GM10248 (cell line): ENCODE measurements at places on chromosomes 16 and 17.

- DNase-seq: no peak
These were observed 34.0 kb downstream of the CIBAR2 start for GRCh38 chr16:85078226-85078625.

GRCh38 chr16:88883117-88883895, 16.8 kb upstream of the PABPN1L start:
- DNase-seq: no peak

- no peak for DNase-seq
These were observed 24.7 kb downstream of the NGFR start for GRCh38 chr17:49519781-49520180.

DNA sequence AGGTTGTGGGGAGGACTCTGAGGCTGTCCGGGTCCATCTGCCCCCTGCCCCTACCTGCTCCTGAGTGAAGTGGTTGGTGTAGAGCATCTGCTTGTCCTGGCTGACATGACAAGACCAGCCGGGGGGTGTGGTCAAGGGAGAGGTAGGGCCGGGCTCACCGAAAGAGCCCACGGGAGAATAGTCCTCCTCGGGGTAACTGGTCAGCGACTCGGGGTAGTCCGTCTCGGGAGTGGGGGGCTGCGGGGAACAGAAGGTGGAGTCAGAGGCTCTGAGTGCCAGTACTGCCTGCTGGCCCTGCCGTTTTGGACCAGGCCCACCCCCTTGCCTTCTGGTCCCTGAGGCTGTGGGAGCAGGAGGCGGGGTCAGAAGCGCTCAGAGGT, 27.8 kb downstream of the ARHGAP27 start:
- DNase-seq: no peak

GRCh38 chr17:79797492-79798298, 818 bp upstream of the CBX8 start:
- DNase-seq: no peak

DNA sequence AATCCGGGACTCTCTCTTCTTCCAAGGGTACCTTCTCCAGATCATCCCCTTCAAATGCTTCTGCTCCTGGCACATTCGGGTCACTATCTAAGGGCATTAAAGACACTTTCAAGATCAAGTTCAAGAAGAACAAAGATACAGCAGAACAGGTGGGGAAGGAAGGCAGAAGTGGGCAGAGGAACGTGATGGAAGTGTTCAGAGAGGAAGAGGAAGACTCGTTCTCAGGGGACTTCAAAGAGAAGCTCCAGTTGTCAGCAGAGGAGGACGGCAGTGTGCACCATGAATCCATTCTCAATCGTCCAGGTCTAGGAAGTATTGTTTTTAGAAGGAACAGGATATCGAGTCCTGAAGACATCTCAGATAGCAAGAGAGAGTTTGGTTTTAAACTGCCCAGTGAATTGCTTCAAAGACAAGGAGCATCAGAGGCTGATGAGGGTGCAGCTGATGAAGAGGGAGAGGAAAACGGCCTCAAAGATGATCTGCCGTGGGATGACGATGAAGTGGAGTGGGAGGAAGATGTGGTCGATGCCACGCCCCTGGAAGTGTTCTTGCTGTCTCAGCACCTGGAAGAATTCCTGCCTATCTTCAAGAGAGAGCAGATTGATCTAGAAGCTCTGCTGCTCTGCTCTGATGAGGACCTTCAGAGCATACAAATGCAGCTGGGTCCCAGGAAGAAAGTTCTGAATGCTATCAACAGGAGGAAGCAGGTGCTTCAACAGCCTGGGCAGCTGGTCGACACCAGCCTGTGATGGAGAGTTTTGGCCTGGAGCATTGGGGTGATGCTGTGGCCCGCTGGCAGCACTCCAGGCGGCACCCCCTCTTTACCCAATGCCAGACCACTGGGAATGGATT, 16.8 kb downstream of the ANKS4B start:
- no peak for DNase-seq

DNA sequence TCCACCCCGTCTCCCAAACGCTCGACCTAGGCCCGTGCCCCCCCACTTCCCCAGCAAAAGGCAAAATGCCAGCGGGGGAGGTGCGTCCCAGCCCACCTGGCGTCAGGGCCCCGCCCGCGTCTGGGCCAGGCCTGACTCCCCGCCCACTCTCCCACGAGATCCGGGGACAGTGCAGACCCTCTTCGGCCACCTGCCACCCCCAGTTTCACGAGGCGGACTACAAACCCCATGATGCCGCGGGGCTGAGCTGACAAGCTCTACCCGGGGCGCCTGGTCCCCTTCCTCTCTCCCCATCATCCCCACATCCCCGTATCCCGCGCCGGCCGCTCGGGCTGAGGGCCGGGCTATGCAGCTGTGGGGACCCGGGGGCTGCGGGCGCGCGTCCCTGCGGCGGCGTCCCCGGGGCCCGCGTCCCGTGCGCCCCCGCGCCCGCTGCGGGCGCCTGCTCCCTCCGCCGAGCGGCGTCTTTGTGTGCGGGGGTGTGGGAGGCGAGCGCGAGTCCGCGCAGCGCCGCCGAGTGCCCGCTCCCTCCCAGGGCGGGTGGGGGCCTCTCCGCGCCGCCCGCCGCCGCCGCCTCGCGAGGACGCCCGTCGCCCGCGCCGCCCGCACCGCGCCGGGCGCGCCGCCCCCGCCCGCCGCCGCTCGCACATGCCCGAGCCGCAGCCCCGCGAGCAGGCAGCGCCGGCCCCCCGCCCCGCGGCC, at the start of gene ANKRD13B:
Gene ANKRD13B (plus strand): TSS at position 283 of the 702 bp plus-strand sequence. CDS start 490 bp downstream, outside the sequence.
- peak; percentile 52 for DNase-seq

DNA sequence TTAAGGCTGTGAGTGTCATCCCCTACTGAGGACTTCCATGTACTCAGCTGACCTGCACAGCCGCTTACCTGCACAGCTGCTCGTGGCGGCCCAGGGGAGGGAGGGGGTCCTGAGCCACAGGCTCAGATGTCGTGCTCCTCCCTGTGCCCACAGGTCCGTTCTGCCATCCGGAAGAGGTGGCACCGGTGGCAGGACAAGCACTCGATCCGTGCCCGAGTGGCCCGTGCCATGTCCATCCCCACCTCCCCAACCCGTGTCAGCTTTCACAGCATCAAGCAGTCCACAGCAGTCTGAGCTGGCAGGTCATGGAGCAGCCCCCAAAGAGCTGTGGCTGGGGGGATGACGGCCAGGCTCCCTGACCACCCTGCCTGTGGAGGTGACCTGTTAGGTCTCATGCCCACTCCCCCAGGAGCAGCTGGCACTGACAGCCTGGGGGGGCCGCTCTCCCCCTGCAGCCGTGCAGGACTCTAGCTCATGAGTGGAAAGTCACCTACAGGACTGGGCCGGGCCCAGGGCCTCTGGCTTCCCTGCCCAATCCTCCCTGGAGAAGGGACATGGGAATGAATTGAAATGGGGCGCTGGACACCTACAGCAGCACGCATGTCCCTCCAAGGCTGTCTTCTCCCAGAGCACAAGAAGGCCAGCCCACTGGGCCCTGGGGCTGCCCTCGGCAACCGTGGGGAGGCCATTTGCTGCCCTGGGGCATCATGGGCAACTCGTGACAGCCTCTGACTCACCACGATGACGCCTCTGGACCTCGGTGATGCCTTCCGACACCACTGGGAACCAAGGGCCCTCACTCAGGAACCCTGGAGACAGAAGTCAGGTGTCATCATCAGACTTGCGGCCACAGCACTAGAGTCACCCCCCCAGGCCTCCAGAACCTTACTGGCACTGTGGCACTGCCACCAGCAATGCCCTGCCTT, 9.9 kb upstream of the SPPL2C start:
- DNase-seq: no peak
